Right lobe of liver (tissue), 6 donors: ENCODE measurements at places on chromosomes 4 and X. TPM values are rescaled to one million over a fixed set of nuclear protein-coding genes. Genes with fewer than 3 reads are reported as not detected.

DNA sequence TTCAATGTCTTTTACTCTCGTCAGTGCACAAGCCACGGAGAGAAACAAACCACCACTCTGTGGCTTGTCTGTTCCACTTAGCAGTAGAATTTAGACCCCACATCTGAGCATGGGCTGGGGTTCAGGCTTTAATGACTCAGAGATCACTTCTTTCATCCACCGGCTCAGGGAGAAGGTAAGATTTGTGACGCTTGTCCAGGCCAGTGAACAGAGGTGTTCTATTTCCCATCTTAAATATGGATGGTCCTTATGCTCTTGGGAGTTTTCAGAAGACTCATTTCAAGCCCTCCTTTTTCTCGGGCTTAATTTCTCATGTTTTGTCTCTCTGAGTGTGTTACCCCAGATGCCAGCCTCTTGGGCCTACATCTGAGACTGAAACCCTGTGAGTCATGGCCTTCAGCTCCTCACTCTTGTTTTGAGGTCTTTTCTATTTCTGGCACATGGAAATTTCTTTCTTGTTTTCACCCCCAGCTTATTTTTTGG, 127.4 kb upstream of the SFRP2 start:
- H3K27me3 ChIP-seq: no peaks in the 10 kb centered on the region
- no peaks in the 10 kb centered on the region for H3K4me1 ChIP-seq
- DNase-seq: no peak
- H3K4me3 ChIP-seq: no peak overlapping the region
- no peak overlapping the region for H3K27ac ChIP-seq

DNA sequence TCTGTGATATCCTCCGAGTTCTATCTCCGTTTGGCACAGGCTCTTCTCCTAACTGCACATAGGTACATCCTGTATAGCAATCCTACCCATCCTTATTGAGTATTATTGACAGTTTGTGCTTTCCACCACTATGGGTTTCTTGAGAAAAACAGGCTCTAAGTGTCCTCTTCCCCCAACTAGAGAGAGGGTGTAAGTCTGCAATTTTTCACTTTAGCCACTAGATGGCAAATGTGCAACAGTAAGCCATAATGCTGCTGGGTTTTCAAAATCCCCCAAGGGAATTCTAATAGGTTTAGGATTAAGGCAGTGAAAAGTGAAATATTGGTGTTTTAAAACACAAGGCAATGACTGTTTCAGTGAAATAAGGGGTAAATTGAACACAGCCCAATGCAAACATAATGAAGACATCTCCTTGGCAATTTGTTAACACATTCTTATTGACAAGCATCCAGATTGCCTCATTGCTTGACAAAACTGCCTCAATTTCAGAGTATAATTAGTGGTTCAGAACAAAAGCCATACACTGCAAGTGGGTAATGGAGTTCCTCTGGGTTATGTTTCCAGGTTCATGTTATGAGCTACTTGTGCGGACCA, 239.0 kb upstream of the HTR2C start:
- DNase-seq: no peak
- no peaks in the 10 kb centered on the region for H3K36me3 ChIP-seq
- H3K4me1 ChIP-seq: no peaks in the 10 kb centered on the region
- H3K27me3 ChIP-seq: peaks cover 10% of the 10 kb centered on the region
- no peak overlapping the region for H3K4me3 ChIP-seq
- no peak overlapping the region for H3K27ac ChIP-seq

DNA sequence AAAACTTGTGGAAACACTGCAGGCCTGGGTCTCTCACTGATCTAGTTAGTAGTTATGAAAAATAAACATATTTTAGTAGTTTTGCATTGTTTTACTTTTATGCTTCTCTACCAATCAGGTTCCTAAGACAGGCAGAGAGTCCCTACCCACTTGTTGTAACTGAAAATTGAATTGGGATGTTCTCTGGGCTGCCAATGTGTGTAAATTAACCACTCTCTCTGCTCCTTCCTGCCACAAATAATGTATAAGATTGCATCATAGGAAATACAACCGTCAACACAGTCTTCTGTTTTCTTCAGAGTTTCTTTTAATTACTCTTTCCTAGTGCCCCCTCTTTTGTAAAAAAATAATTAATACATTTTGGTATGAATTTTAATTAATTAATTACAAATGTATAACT, 677.3 kb downstream of the FSTL5 start:
- H3K27ac ChIP-seq: no peak overlapping the region
- H3K27me3 ChIP-seq: no peaks in the 10 kb centered on the region
- no peaks in the 10 kb centered on the region for H3K4me1 ChIP-seq
- H3K36me3 ChIP-seq: no peaks in the 10 kb centered on the region
- no peak overlapping the region for H3K4me3 ChIP-seq

- H3K27ac ChIP-seq: no peak overlapping the region
- H3K4me3 ChIP-seq: no peak overlapping the region
- no peak for DNase-seq
- peaks cover 2% of the 10 kb centered on the region for H3K4me1 ChIP-seq
- peaks cover 45% of the 10 kb centered on the region for H3K36me3 ChIP-seq
Observed at GRCh38 chrX:24173115-24173847, 23.8 kb downstream of the ZFX start.

DNA sequence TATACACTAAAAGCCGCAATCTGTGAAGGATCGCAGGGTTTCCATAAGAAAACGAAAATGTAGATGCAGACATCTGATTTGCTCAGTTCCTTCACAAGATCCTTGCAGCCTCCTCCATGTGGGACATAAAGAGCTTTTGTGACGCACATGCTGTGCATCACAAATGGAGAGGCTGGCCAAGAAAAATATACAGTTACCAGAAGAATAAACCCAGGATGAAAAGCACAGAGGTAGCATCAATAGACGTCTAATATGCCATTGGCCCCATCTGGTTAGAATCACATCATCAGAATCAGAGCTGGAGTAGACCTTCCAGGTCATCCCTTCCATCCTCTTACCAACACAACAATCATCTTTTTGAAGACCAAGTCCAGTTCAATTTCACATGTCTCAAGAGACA, 517.4 kb downstream of the RAB28 start:
- H3K36me3 ChIP-seq: no peaks in the 10 kb centered on the region
- no peak for DNase-seq
- H3K4me1 ChIP-seq: no peaks in the 10 kb centered on the region

GRCh38 chrX:135086197-135086854, 34.0 kb downstream of the ETDB start:
- H3K36me3 ChIP-seq: no peaks in the 10 kb centered on the region
- H3K4me1 ChIP-seq: no peaks in the 10 kb centered on the region
- no peak overlapping the region for H3K4me3 ChIP-seq
- H3K27me3 ChIP-seq: no peaks in the 10 kb centered on the region

DNA sequence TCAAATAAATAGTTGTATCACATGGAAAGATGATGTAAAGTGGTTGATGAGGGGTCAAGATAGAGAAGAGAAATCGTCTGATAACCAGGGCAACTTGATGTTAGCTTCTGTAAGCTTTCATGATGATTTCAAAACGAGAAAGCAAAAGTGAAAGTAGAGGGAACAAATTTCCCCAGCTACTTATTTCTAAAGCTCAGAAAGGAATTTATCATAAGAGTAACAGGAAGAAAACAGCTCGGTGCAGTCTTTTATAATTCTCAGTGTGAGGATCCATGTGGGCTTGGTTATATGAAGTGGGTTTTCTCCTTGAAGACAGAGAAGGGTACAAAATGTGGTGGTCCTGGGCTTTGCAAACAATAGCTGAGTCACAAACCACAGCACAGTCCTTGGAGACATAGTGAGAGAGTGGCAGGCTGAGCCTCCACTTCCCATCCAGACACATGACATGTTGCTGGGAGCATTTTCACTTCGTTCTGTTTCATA, 32.1 kb upstream of the GLRA2 start:
- H3K4me3 ChIP-seq: peak overlapping the region; percentile 5
- H3K27me3 ChIP-seq: peaks cover 3% of the 10 kb centered on the region
- H3K27ac ChIP-seq: peak overlapping the region; percentile 12
- no peaks in the 10 kb centered on the region for H3K36me3 ChIP-seq

GRCh38 chr4:76226418-76226817, 12.8 kb upstream of the SCARB2 start:
- no peaks in the 10 kb centered on the region for H3K4me1 ChIP-seq
- DNase-seq: peak; percentile 61
- H3K36me3 ChIP-seq: no peaks in the 10 kb centered on the region
- H3K27ac ChIP-seq: peak overlapping the region; percentile 30
- H3K4me3 ChIP-seq: no peak overlapping the region

GRCh38 chr4:52618795-52619590, 40.1 kb downstream of the USP46 start:
- no peak overlapping the region for H3K27ac ChIP-seq
- H3K27me3 ChIP-seq: no peaks in the 10 kb centered on the region
- H3K4me1 ChIP-seq: no peaks in the 10 kb centered on the region
- no peak for DNase-seq

GRCh38 chr4:172515266-172515879, 653.2 kb upstream of the GALNT7 start:
- H3K4me3 ChIP-seq: no peak overlapping the region
- DNase-seq: no peak
- no peaks in the 10 kb centered on the region for H3K36me3 ChIP-seq
- no peak overlapping the region for H3K27ac ChIP-seq
- no peaks in the 10 kb centered on the region for H3K27me3 ChIP-seq
- H3K4me1 ChIP-seq: no peaks in the 10 kb centered on the region

GRCh38 chrX:53686151-53686885, at the start of gene HUWE1:
HUWE1 (minus strand) TSS chrX:53686719; CDS start chrX:53654107, 32,612 bp downstream.
- peak; percentile 84 for DNase-seq
- H3K4me1 ChIP-seq: no peaks in the 10 kb centered on the region
- no peaks in the 10 kb centered on the region for H3K36me3 ChIP-seq
- H3K27me3 ChIP-seq: no peaks in the 10 kb centered on the region

DNA sequence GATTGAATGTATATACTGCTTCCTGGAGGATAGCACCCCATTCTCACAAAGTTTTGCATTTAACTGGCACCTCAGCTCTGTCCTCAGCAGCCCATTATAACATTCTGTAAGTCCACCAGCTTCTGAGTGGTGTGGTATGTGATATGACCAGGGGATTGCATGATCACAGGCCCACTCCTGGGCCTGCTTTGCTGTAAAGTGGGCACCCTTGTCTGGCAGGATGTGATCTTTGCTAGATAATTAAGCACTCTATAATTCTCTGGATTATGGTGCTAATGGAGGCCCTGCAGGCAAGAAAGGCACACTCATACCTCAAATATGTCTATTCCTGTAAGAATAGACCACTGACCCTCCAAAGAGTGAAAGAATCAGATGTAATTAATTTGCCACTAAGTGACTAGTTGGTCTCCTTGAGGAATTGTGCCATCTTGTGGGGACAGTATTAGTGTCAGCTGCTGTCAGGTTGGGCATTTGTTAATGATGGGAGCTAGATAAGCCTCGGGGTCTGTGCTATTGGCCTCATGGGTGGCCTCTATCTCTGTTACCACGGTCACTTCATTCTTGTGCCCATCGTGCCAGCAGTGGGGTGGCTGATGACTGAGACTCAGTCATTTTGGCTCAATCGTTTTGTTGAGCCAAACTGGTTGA, 2.2 kb upstream of the CFI start:
- no peak for DNase-seq
- no peak overlapping the region for H3K27ac ChIP-seq
- H3K4me3 ChIP-seq: no peak overlapping the region
- H3K36me3 ChIP-seq: no peaks in the 10 kb centered on the region
- H3K27me3 ChIP-seq: no peaks in the 10 kb centered on the region

- DNase-seq: no peak
- no peaks in the 10 kb centered on the region for H3K36me3 ChIP-seq
- peaks cover 2% of the 10 kb centered on the region for H3K4me1 ChIP-seq
Observed at GRCh38 chrX:123975180-123975579, 13.7 kb downstream of the STAG2 start.

GRCh38 chr4:178556796-178557195, 1114.6 kb upstream of the AGA start:
- H3K4me1 ChIP-seq: no peaks in the 10 kb centered on the region
- no peaks in the 10 kb centered on the region for H3K27me3 ChIP-seq
- DNase-seq: no peak
- H3K4me3 ChIP-seq: no peak overlapping the region

GRCh38 chrX:79182616-79183015, 38.1 kb downstream of the GPR174 start:
- no peak overlapping the region for H3K27ac ChIP-seq
- DNase-seq: no peak
- no peak overlapping the region for H3K4me3 ChIP-seq
- no peaks in the 10 kb centered on the region for H3K27me3 ChIP-seq
- H3K36me3 ChIP-seq: no peaks in the 10 kb centered on the region

DNA sequence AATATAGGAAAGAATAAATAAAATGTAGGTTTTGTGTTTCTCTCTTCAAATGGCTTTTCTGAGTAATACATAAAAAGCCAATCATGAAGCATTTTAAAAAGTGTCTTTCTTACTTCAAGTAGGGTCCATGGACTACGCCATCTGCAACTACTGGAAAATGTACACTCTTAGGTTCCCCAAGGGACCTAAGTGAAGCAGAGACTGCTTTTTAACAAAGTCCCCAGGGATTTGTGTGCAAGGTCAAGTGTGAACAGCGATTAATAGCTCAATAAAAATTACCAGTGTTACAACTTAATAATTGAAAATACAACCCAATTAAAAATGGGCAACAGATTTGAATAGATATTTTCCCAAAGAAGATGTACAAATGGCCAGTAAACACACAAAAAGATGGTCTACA, 84.9 kb downstream of the ARHGAP6 start:
- no peaks in the 10 kb centered on the region for H3K36me3 ChIP-seq
- DNase-seq: no peak
- H3K4me1 ChIP-seq: no peaks in the 10 kb centered on the region
- H3K27me3 ChIP-seq: peaks cover 12% of the 10 kb centered on the region
- H3K4me3 ChIP-seq: no peak overlapping the region

- no peaks in the 10 kb centered on the region for H3K4me1 ChIP-seq
- no peak overlapping the region for H3K27ac ChIP-seq
- H3K27me3 ChIP-seq: no peaks in the 10 kb centered on the region
- no peak overlapping the region for H3K4me3 ChIP-seq
- no peak for DNase-seq
- H3K36me3 ChIP-seq: no peaks in the 10 kb centered on the region
Observed at GRCh38 chr4:99655308-99656081, 2.1 kb downstream of the C4orf54 start.

GRCh38 chrX:101057093-101057714, 5.3 kb upstream of the TRMT2B start:
- DNase-seq: no peak
- no peaks in the 10 kb centered on the region for H3K36me3 ChIP-seq
- H3K27me3 ChIP-seq: no peaks in the 10 kb centered on the region
- no peak overlapping the region for H3K27ac ChIP-seq

Gene KLHL4
- total RNA-seq: 0.46 TPM

Gene PPP4R3C
- total RNA-seq: not detected

Gene WAS
- total RNA-seq: 2.6 TPM

Gene UGT2B11
- total RNA-seq: 1.2 TPM

Gene KLF3
- 37.6 TPM for total RNA-seq

Gene RPGR
- 3.3 TPM for total RNA-seq

Gene S100G
- total RNA-seq: not detected

Gene LRCH2
- 0.09 TPM for total RNA-seq

Gene EFHC2
- total RNA-seq: not detected

Gene YY2
- 0.44 TPM for total RNA-seq

Gene BLOC1S4
- 3.0 TPM for total RNA-seq

Gene SAGE1
- not detected for total RNA-seq
